ENCODE measurements at places on chromosomes 4 and X.

- DNase-seq = no peak
Observed at GRCh38 chr4:119615068-119615719, 13.4 kb downstream of the PDE5A start.

- DNase-seq = no peak
Observed at GRCh38 chr4:47315346-47315745, 148.2 kb downstream of the COMMD8 start.

GRCh38 chrX:1330605-1331004, 6.0 kb upstream of the IL3RA start:
- no peak for DNase-seq

- DNase-seq = no peak
Observed at GRCh38 chr4:26930964-26931363, 70.3 kb downstream of the STIM2 start.

GRCh38 chr4:53981567-53981966, 82.8 kb downstream of the CHIC2 start:
- DNase-seq = no peak

- DNase-seq = no peak
Observed at GRCh38 chr4:95580226-95580625, 31.5 kb upstream of the UNC5C start.

GRCh38 chr4:108109997-108110416, 58.7 kb downstream of the LEF1 start:
- no peak for DNase-seq

DNA sequence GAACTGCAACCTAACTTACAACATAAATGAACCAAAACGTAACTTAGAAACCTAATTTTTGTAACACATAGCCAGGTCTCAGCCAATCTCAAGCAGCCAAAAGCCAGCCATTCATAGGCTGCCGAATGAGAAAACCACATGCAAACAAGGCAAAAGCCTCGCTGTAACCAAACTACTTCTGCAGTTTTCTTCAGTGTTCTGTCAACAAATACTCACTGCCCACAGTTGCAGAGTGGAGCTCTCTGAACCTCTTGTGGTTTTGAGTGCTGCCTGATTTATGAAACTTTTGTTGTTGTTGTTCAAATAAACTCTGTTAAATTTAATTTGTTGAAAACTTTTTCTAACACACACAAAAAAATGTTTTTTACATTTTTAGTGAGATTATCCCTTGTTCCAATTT, 251.2 kb downstream of the PAPSS1 start:
- no peak for DNase-seq

- no peak for DNase-seq
Observed at GRCh38 chrX:134572816-134573682, 85.2 kb downstream of the PLAC1 start.

DNA sequence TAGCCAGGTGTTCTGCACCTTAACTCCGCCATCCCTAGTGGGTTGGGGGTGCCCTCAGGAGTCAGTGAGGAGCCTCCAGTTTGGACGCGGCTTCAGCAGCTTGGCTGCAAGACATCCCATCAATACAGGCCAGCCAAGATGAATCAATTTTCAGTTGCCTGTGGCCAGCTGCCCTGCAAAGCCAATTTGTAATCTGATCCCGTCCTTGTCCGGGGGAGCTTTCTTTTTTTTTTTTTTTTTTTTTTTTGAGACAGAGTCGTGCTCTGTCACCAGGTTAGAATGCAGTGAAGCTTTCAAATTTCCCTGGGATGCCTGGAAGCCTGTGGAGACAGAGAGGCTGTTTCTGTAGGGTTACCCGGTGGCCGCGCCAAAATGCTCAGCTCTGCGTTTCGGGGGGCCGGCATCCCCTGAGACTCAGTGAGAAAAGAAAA, 192.5 kb downstream of the ASMT start:
- no peak for DNase-seq

- DNase-seq = no peak
Observed at GRCh38 chrX:74529311-74529710, 85.1 kb downstream of the RLIM start.

DNA sequence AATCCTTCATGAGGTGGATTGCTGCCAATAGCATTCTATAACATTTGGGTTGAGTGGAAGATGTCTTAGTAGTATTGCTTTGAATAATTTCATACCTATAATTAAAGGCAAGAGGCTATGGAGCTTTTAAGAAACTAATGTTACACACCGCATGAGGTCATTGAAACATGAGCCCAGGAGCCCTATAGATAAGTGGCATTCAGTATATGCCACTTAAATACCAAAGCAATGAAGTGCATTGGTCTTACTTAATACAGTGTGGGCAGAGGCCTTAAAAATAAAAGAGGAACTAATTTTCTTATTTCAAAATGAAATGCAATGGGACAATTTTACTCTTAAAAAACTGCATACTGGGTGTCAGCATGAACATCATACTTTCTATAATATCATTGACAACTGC, 47.5 kb downstream of the SPATA18 start:
- DNase-seq = no peak

DNA sequence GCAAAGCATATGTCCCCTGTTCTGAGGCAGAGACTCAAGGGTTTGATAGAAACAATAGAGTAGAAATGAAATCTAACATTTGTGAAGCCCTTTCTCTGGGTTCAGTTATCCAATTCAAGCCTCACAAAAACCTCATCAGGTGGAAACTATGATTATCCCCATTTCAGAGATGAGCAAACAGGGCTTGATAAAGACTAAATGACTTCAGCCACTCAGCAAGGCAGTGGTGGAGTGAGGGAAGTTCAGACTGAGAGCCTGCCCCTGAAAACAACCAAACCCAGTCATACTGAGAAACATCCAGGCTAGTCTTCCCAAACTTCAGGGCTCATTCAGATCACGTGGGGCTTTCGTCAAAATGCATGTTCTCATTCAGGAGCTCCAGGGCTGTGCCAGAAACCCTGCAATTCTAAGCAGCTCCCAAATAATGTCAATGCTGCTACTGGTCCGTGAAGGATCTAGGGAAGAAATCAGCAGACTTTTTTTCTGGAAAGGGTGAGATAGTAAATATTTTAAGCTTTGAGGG, 109.6 kb upstream of the KIT start:
- no peak for DNase-seq

- no peak for DNase-seq
Observed at GRCh38 chrX:12936947-12937346, 30.5 kb downstream of the TLR8 start.

All from AG04450 (cell line).